ENCODE measurements at places on chromosomes 7 and 10.

- no peak for DNase-seq
These were observed 56.7 kb downstream of the ITIH5 start for GRCh38 chr10:7610026-7610425.

GRCh38 chr10:73911553-73912004, 647 bp downstream of the PLAU start:
- DNase-seq: no peak

- DNase-seq: no peak
These were observed 24.5 kb upstream of the ABLIM1 start for GRCh38 chr10:114682532-114682931.

- DNase-seq: no peak
These were observed 88.6 kb downstream of the TMEM26 start for GRCh38 chr10:61364619-61365018.

- DNase-seq: no peak
These were observed 32.0 kb upstream of the NRG3 start for GRCh38 chr10:81843042-81843441.

- DNase-seq: no peak
These were observed 32.7 kb upstream of the SMNDC1 start for GRCh38 chr10:110337401-110337800.

- no peak for DNase-seq
These were observed 31.2 kb upstream of the ZNF365 start for GRCh38 chr10:62343000-62343399.

- no peak for DNase-seq
These were observed 45.5 kb upstream of the TARP start for GRCh38 chr7:38318803-38319416.

DNA sequence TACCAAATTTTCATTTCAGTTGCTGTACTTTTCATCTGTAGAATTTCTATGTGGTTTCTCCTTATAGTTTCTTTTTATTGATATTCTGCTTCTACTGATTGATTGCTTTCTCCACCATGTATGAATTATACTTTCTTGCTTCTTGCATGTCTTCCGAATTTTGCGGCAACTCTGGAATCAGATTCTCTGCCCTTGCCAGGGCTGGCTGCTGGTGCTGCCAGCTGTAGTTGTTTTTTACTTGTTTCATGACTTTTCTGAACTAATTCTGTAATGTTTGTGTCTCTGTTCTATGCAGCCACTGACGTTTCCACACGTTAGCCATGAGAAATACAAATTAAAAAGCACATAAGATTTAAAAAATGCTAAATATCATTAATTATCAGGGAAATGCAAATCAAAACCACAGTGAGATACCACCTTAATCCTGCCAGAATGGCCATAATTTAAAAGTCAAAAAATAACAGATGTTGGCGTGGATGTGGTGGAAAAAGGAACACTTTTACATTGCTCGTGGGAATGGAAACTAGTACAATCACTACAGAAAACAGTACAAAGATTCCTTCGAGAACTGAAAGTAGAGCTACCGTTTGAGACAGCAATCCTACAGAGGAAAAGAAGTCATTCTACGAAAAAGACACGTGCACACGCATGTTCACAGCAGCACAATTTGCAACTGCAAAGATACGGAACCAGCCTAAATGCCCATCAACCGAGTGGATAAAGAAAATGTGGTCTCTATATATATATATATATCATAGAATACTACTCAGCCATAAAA, 51.5 kb downstream of the MAD1L1 start:
- no peak for DNase-seq

GRCh38 chr7:14673202-14673601, 229.3 kb downstream of the DGKB start:
- DNase-seq: no peak

DNA sequence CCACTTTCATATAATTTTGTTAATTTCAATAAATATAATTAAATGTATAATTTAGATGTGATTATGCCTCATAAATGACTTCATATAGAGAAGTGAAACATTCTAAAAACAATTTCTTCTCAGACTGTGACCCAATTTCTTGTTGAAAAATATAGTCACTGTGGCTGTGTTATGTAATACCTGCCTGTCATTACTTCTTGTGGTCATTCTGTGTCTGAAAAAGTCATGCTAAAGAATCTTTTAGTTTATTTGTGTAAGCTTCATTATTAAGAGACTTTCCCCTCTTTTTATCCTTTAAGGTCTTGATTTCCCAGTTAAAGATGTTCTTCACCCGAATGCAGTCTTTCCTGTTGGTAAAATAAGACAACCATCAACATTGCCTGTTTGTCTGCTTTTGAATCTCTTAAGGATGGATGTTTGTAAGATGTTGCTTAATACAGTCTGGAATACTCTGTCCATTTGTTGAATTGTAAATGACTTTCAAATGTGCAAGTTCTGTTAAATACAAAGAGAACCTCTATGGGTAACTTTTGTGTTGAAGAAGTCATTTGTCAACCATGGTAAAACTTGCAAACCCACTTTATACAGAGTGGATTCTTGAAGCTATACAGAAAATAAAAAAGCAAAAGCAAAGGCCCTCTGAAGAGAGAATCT, 16.0 kb downstream of the KAT6B start:
- no peak for DNase-seq
